Type B pancreatic cell (in vitro differentiated cells): ENCODE measurements at places on chromosomes 1 and 21. TPM values are rescaled to one million over a fixed set of nuclear protein-coding genes. Genes with fewer than 3 reads are reported as not detected.

DNA sequence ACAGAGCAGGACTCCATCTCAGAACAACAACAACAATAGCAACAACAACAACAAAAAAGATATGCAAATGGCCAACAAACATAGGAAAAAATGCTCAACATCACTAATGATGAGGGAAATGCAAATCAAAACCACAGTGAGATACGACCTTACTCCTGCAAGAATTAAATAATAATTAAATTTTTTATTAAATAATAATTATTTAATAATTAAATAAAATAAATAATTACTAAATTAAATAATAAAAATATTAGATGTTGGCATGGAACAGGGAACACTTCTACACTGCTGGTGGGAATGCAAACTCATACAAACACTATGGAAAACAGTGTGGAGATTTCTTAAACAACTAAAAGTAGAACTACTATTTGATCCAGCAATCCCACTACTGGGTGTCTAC is 1022.3 kb upstream of the B3GALT2 start:
- no peak for DNase-seq
- H3K4me1 ChIP-seq: no peaks in the 10 kb centered on the region
- H3K27me3 ChIP-seq: no peaks in the 10 kb centered on the region
- no peak overlapping the region for H3K4me3 ChIP-seq
- no peaks in the 10 kb centered on the region for H3K36me3 ChIP-seq

DNA sequence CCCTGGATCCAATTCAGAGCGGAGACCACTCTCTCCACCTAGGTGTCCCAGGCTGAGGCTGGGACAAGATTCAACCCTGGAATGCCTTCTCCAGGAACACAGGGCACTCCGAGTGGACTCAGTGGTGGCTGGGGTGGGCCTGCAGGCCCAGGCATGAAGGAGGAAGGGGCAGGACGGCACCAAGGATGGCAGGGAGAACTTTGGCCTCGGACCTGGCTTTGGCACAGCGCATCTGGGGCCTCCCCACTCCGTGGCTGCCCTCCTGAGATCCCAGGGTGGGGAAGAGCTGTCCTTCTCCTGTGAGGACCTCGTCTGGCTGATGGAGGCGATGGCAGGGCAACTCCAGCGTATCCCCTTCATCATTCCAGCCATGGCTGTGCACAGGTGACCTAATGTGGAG is 35.6 kb downstream of the DHCR24 start:
- no peaks in the 10 kb centered on the region for H3K27me3 ChIP-seq
- H3K36me3 ChIP-seq: peaks cover 11% of the 10 kb centered on the region
- no peak for DNase-seq

GRCh38 chr1:3703786-3704371 is 48.4 kb upstream of the CCDC27 start:
- no peaks in the 10 kb centered on the region for H3K4me1 ChIP-seq

- no peaks in the 10 kb centered on the region for H3K4me1 ChIP-seq
- no peak overlapping the region for H3K4me3 ChIP-seq
- peaks cover 8% of the 10 kb centered on the region for H3K27me3 ChIP-seq
- DNase-seq: no peak
Measured at GRCh38 chr21:35019631-35020032, 29.5 kb downstream of the RUNX1 start.

GRCh38 chr1:160901768-160902167 is 16.8 kb upstream of the ITLN1 start:
- no peaks in the 10 kb centered on the region for H3K4me1 ChIP-seq
- no peak overlapping the region for H3K27ac ChIP-seq
- H3K4me3 ChIP-seq: no peak overlapping the region
- peaks cover 18% of the 10 kb centered on the region for H3K27me3 ChIP-seq

GRCh38 chr21:17780539-17780938 is 38.6 kb downstream of the C21orf91 start:
- no peak for DNase-seq
- peaks cover 5% of the 10 kb centered on the region for H3K4me1 ChIP-seq
- H3K4me3 ChIP-seq: no peak overlapping the region
- peaks cover 29% of the 10 kb centered on the region for H3K36me3 ChIP-seq
- no peak overlapping the region for H3K27ac ChIP-seq

- no peak overlapping the region for H3K4me3 ChIP-seq
- H3K27ac ChIP-seq: no peak overlapping the region
- no peaks in the 10 kb centered on the region for H3K27me3 ChIP-seq
- H3K36me3 ChIP-seq: peaks cover 23% of the 10 kb centered on the region
- DNase-seq: no peak
Measured at GRCh38 chr1:65056234-65056633, 89.9 kb upstream of the JAK1 start.

GRCh38 chr1:243731301-243731891 is 118.6 kb downstream of the AKT3 start:
- H3K27me3 ChIP-seq: no peaks in the 10 kb centered on the region
- H3K4me1 ChIP-seq: no peaks in the 10 kb centered on the region
- H3K36me3 ChIP-seq: no peaks in the 10 kb centered on the region
- no peak for DNase-seq
- H3K4me3 ChIP-seq: no peak overlapping the region

DNA sequence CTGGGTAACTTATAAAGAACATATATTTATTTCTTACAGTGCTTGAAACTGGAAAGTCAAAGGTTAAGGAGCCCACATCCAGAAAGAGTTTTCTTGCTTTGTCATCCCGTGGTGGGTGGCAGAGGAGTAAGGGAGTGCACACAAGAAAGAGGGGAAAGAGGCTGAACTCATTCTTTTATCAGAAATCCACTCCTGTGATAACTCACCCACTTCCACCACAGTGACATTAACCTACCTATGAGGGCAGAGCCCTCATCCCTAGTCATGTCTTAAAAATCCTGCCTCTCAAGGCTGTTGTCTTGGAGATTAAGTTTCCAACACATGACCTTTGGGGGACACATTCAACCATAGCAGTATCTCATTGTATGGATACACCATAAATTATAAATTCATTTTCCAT is 32.5 kb upstream of the RGS4 start:
- H3K27me3 ChIP-seq: no peaks in the 10 kb centered on the region
- no peak overlapping the region for H3K4me3 ChIP-seq
- no peaks in the 10 kb centered on the region for H3K36me3 ChIP-seq
- H3K27ac ChIP-seq: no peak overlapping the region
- H3K4me1 ChIP-seq: peaks cover 26% of the 10 kb centered on the region

- H3K4me1 ChIP-seq: peaks cover 13% of the 10 kb centered on the region
- H3K27ac ChIP-seq: no peak overlapping the region
- no peak overlapping the region for H3K4me3 ChIP-seq
Measured at GRCh38 chr1:81330521-81330920, 470.2 kb upstream of the ADGRL2 start.

GRCh38 chr1:224730965-224731364 is 114.8 kb downstream of the CNIH3 start:
- H3K4me3 ChIP-seq: no peak overlapping the region
- H3K27me3 ChIP-seq: no peaks in the 10 kb centered on the region
- no peak overlapping the region for H3K27ac ChIP-seq
- H3K36me3 ChIP-seq: no peaks in the 10 kb centered on the region
- H3K4me1 ChIP-seq: peaks cover 41% of the 10 kb centered on the region

GRCh38 chr1:78232630-78233029 is 186.9 kb downstream of the GIPC2 start:
- peaks cover 6% of the 10 kb centered on the region for H3K4me1 ChIP-seq
- no peak for DNase-seq
- no peaks in the 10 kb centered on the region for H3K36me3 ChIP-seq
- H3K4me3 ChIP-seq: no peak overlapping the region
- peaks cover 4% of the 10 kb centered on the region for H3K27me3 ChIP-seq

DNA sequence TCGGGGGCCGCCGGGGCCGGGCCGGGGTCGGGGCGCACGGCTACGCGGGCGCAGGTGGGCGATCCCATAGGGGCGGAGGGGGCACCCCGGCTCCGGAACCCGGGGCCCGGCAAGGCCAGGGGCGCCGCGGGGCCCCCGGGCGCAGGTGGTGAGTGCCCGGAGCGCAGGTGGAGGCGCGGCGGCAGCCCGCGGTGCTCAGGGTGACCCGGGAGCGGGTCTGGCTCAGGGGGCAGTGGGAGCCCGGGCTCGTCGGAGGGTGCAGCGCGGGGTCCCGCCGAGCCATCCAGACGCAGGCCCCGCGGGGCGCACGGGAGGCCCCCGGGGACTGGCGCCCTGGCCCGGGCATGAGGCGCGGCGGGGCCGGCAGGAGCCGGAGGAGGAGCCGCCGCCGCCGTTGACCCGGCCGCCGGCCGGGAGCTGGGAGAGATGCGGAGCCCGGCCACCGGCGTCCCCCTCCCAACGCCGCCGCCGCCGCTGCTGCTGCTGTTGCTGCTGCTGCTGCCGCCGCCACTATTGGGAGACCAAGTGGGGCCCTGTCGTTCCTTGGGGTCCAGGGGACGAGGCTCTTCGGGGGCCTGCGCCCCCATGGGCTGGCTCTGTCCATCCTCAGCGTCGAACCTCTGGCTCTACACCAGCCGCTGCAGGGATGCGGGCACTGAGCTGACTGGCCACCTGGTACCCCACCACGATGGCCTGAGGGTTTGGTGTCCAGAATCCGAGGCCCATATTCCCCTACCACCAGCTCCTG is 489 bp downstream of the CELSR2 start:
- DNase-seq: no peak
- H3K4me1 ChIP-seq: peaks cover 7% of the 10 kb centered on the region
- H3K36me3 ChIP-seq: peaks cover 13% of the 10 kb centered on the region
- H3K27ac ChIP-seq: no peak overlapping the region
- H3K27me3 ChIP-seq: no peaks in the 10 kb centered on the region

DNA sequence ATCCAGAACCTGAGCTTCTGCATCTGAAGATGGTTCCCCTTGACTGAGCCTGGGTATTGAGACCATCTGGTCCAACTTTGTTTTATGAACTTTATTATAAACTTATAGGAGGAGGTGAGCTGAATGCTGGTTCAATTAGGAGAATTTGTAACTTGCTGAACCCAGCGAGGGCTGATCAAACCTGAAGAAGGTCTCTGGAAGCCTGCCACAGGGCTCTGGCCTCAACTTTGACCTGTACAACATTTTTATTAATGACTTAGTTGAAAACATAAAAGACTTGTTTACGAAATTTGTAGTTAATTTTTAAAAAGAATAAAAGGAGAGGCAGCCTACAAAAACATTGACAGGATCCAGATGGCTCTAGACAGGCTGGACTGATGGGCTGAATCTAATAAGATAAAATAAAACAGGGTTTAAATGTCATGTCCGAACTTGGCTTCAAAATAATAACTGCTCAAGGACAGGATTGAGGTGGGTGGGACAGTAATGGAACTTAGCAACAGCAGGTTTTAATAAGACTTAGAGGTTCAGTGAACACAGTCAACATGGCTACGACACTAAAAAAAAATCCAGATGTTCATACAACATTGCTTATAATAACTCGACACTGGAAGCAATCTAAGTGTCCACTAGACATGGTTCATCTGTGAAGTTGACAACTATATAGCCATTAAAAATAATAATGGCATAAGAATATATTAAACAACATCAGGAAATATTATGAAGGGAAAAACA is 53.4 kb upstream of the GJB5 start:
- H3K4me3 ChIP-seq: no peak overlapping the region
- peaks cover 43% of the 10 kb centered on the region for H3K27me3 ChIP-seq
- H3K36me3 ChIP-seq: no peaks in the 10 kb centered on the region
- no peak for DNase-seq
- peaks cover 9% of the 10 kb centered on the region for H3K4me1 ChIP-seq
- no peak overlapping the region for H3K27ac ChIP-seq

DNA sequence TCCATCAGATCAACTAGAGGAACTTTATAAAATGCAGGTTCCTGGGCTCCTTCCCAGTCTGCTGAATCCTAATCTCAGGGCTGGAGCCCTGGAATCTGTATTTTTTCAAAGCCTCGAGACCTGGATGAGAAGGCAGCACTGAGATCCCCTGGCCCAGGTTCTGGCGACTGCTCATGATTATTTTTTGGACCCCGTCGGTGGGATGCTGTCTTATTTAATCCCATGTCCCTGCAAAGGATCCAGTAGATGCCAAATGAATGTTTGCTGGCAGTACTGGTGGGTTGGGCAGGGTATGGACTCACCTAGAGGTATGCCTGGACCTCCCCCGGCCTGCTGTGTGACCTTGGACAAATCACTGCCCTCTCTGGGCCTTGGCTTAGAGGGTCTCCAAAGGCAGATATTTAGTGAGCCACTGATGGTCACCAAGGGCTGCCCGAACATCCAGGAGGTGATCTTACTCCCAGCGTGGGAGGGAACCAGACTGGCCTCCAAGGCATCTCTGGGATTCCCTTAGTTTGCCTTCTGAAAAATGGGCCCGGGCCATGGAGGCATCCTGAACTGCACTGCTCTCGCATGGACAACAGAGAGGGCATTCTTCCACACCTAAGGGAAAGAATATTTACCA is 91.6 kb upstream of the RUNX3 start:
- no peaks in the 10 kb centered on the region for H3K36me3 ChIP-seq
- no peak overlapping the region for H3K4me3 ChIP-seq
- H3K27me3 ChIP-seq: peaks cover 8% of the 10 kb centered on the region

DNA sequence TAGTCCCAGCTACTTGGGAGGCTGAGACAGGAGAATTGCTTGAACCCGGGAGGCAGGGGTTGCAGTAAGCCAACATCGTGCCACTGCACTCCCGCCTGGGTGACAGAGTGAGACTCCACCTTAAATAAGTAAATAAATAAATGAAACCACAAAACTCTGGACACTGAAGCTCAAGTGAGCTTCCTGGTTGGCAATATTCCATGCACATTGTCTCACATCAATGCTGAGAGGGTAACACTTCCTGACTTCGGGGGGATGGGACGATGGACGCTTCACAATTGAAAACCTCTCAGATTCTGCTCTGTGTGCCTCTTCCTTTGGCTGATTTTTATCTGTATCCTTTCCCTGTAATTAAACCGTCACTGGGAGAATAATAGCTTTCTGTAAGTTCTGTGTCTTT is 70.0 kb upstream of the ZNF644 start:
- no peaks in the 10 kb centered on the region for H3K4me1 ChIP-seq
- DNase-seq: no peak
- no peaks in the 10 kb centered on the region for H3K36me3 ChIP-seq

DNA sequence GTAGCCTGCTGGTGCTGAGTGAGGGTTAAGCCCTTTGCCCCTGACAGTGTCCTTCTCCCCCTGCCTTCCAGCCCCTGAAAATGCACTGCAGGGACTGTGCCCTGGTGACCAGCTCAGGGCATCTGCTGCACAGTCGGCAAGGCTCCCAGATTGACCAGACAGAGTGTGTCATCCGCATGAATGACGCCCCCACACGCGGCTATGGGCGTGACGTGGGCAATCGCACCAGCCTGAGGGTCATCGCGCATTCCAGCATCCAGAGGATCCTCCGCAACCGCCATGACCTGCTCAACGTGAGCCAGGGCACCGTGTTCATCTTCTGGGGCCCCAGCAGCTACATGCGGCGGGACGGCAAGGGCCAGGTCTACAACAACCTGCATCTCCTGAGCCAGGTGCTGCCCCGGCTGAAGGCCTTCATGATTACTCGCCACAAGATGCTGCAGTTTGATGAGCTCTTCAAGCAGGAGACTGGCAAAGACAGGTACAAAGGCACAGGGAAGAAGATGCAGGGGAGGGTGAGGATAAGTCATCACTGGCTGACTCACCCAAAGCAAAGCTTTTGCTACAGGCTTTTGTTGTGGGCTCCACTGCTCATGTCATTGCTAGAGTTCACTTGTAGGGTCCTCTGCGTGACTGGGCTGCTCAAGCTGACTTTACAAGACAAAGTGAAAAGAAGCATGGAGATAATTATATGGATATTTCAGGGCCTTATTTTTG is 174.9 kb downstream of the PIGK start:
- DNase-seq: no peak
- H3K36me3 ChIP-seq: no peaks in the 10 kb centered on the region
- H3K27me3 ChIP-seq: no peaks in the 10 kb centered on the region
- H3K4me1 ChIP-seq: no peaks in the 10 kb centered on the region
- H3K4me3 ChIP-seq: no peak overlapping the region

- no peak overlapping the region for H3K4me3 ChIP-seq
- no peaks in the 10 kb centered on the region for H3K4me1 ChIP-seq
- DNase-seq: no peak
Measured at GRCh38 chr1:34714386-34714785, 40.5 kb upstream of the GJB5 start.

The PLA2G5 gene
- not detected in 2 replicates for total RNA-seq

The TSPEAR gene
- 0.34 and 0.59 TPM in 2 replicates for total RNA-seq

The LCE1E gene
- total RNA-seq: not detected in 2 replicates

The CRYAA gene
- not detected in 2 replicates for total RNA-seq

The NECTIN4 gene
- 57.7 and 193 TPM in 2 replicates for total RNA-seq

The ALPL gene
- 2.5 and 43.1 TPM in 2 replicates for total RNA-seq

The FMO5 gene
- 2.4 and 3.8 TPM in 2 replicates for total RNA-seq
